T-cell (primary cell): ENCODE measurements at places on chromosomes 5 and 9. TPM values are rescaled to one million over a fixed set of nuclear protein-coding genes. Genes with fewer than 3 reads are reported as not detected.

GRCh38 chr5:32360906-32361305 is 48.2 kb upstream of the MTMR12 start:
- no peak overlapping the region for H3K4me3 ChIP-seq
- DNase-seq: no peak
- H3K27me3 ChIP-seq: no peaks in the 10 kb centered on the region
- no peaks in the 10 kb centered on the region for H3K4me1 ChIP-seq

GRCh38 chr9:126693428-126693944 is 79.8 kb downstream of the LMX1B start:
- H3K27me3 ChIP-seq: no peaks in the 10 kb centered on the region
- no peaks in the 10 kb centered on the region for H3K36me3 ChIP-seq
- H3K27ac ChIP-seq: no peak overlapping the region
- no peak for DNase-seq
- H3K4me1 ChIP-seq: no peaks in the 10 kb centered on the region

GRCh38 chr5:54455413-54456157 is at the start of gene HSPB3:
Gene HSPB3, plus strand, starts transcription at chr5:54455699. Its CDS starts 91 bp downstream, at chr5:54455790.
- no peaks in the 10 kb centered on the region for H3K36me3 ChIP-seq
- H3K27me3 ChIP-seq: no peaks in the 10 kb centered on the region
- no peak within 1 kb of the TSS for H3K27ac ChIP-seq
- no peak for DNase-seq
- no peaks in the 10 kb centered on the region for H3K4me1 ChIP-seq
- H3K4me3 ChIP-seq: no peak within 1 kb of the TSS

The NR4A3 gene
- total RNA-seq: 24.6 TPM

The PLPPR1 gene
- not detected for total RNA-seq

DNA sequence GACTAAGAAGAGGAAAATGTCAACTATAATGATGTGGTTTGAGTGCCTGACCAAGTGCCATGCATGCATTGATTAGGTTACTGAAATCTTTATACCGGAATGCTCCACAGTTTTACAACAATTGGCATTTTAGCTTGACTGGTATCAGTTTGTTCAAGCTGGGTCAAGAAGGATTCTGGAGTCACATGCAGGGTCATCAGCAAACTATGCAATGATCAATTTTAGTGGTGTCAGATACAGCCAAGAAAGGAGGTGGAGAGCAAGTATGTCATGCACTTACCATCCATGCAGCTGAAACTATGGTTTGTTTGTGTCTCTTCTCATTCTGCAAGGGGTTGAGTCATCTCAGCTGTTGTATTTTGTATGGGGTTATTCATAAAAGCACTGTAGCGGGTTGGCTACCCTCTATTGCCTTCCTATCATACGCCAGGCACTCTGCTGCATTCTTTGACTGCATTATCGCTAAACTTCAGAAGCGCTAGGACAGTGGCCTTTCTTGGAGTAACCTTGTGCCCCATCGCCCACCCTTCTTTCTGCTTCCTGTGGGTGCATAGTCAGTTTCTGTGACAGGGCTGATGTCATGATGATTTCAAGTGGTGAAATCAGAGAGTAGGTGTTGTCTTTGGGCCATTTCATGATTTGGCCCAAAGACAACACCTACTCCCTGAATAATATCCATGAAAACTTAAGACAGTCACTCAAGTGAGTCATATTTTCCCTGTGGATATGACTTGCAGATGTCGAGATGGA is 145.4 kb downstream of the MTX3 start:
- no peaks in the 10 kb centered on the region for H3K4me1 ChIP-seq
- no peaks in the 10 kb centered on the region for H3K27me3 ChIP-seq
- no peak overlapping the region for H3K27ac ChIP-seq
- no peak for DNase-seq
- no peaks in the 10 kb centered on the region for H3K36me3 ChIP-seq

GRCh38 chr9:92749934-92750315 is 14.7 kb downstream of the BICD2 start:
- H3K4me1 ChIP-seq: peaks cover 62% of the 10 kb centered on the region
- H3K27me3 ChIP-seq: no peaks in the 10 kb centered on the region
- no peak overlapping the region for H3K27ac ChIP-seq
- DNase-seq: no peak

The SLC25A25 gene
- 21.0 TPM for total RNA-seq

DNA sequence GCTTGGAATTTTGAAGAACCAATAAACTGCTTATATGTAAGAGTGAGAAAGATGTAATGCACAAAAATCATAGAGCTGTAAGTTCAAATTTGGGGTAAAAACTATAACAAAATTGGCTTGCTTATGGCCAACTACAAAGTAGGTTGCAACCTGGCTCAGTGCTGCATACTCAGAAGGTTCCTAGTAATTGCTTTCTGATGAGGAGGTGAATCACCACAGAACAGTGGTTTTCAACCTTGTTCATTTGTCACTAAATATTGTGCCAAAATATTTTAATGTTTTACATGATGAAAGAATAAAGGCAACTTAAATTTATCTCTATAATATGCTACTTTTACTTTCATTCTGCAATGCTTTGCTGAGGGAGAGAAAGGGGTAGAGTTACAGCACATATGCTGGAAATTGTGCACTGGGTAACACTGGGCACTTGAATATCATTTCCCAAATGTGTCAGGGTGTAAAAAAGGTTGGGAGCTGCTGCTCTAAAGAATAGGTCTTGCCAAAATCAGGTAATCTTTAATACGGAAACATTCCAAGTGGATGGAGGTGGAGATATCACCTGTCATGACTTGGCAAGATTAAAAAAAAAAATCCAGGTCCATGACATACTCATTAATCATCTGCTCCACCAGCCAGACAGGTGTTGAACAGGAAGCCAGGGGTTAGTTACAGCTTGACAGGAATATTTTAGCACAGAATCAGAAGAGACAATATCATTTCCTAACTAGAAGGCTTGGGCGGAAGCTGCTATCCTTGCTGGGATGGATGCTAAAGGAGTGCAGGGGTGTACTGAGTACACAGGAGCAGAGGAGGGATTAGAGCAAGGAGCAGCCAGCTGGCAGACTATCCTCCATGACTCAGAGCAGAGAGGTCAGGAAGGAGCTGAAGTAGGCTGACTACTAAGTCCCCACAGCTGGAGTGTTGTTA is 34.6 kb upstream of the CCL21 start:
- no peaks in the 10 kb centered on the region for H3K36me3 ChIP-seq
- no peak overlapping the region for H3K27ac ChIP-seq
- no peak for DNase-seq
- H3K4me1 ChIP-seq: no peaks in the 10 kb centered on the region
- peaks cover 15% of the 10 kb centered on the region for H3K27me3 ChIP-seq

The ABL1 gene
- total RNA-seq: 33.3 TPM

GRCh38 chr9:71072587-71072986 is 48.8 kb downstream of the TRPM3 start:
- no peaks in the 10 kb centered on the region for H3K36me3 ChIP-seq
- no peak overlapping the region for H3K27ac ChIP-seq
- no peak overlapping the region for H3K4me3 ChIP-seq
- H3K4me1 ChIP-seq: no peaks in the 10 kb centered on the region

DNA sequence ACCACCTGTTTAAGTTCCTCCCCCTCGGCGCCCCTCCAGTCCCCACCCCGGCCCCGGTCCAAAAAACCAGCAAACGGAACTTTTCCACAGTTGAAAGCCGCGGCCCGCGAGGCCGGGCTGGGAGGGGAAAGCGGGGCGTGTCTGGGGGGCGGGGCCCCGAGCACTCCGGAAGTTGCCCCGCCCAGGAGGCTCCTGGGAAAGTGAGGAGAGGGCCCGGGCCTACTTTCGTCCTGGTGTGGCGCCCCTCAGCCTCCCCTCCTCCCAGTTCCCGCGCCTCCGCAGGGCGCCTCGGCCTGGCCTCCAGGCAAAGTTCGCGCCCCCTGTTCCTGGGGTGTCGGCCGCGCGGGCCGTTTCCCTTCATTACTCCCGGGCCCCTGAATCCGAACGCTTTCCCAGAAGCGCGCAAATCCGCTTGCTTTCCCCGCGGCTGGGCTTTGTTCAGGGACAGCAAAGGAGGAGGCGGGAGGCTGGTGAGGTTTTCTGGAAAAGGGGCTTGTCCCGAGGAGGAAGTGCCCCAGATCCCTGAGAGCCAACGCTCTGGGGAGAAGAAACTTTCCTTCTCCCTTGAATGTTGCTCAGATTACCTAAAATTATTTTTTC is 4.5 kb upstream of the DMRT3 start:
- peaks cover 74% of the 10 kb centered on the region for H3K27me3 ChIP-seq
- no peak overlapping the region for H3K27ac ChIP-seq
- peaks cover 45% of the 10 kb centered on the region for H3K4me1 ChIP-seq
- peak overlapping the region; percentile 4 for H3K4me3 ChIP-seq

GRCh38 chr9:129182122-129182521 is 4.1 kb upstream of the IER5L start:
- no peak overlapping the region for H3K27ac ChIP-seq
- H3K4me1 ChIP-seq: peaks cover 18% of the 10 kb centered on the region
- H3K36me3 ChIP-seq: no peaks in the 10 kb centered on the region

The TEX53 gene
- not detected for total RNA-seq
